ENCODE measurements at places on chromosomes 6 and 20.

DNA sequence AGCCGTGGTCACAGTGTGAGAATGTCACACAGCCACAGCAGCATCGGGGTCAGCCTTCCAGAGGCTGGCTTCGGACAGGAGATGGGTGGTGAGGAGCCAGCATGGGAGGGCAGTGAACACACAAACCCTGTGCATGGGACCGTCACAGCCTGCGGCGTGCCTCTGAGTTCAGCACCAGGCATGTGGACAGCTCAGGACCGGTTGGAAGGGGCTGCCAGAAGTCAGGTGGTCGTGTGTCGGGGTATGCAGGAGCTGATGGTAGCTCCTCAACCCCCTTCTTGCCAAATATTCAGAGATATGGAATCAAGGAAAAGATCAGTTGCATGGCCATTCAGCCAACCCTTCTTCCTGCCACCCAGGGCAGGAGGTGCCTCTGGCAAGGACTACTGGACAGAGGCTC is 28.2 kb downstream of the MYT1 start:
- DNase-seq, result no peak

- DNase-seq, result no peak
These were observed 7.1 kb upstream of the CAPN11 start for GRCh38 chr6:44151348-44152108.

DNA sequence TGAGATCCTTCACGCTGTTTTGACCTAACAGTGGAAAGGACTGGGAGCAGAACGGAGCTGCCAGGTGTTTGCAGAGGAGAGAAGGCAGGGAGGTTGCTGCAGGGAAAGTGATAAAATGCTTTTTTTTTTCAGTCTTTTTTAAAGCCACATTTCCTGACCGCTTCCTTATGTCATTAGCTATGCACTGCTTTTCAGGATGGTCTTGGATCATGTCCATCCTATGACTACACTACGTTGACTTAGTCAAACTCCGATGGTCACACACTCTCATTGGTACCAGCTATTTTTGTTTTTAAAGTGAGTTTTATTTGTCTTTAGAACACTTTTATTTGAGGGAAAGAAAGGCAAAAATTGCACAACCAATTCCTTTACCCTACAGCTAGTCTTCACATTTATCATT is 89.2 kb upstream of the EXOC2 start:
- DNase-seq, result no peak

- DNase-seq, result no peak
These were observed 506.9 kb downstream of the LMBRD1 start for GRCh38 chr6:69289689-69290495.

- DNase-seq, result no peak
These were observed 166.1 kb downstream of the HS3ST5 start for GRCh38 chr6:114176726-114177125.

- DNase-seq, result peak; percentile 25
These were observed 10.2 kb downstream of the RPRD1B start for GRCh38 chr20:38043512-38044300.

- no peak for DNase-seq
These were observed 2.4 kb upstream of the CST8 start for GRCh38 chr20:23488470-23488869.

- DNase-seq, result no peak
These were observed 5.9 kb upstream of the UNC93A start for GRCh38 chr6:167285077-167285770.

DNA sequence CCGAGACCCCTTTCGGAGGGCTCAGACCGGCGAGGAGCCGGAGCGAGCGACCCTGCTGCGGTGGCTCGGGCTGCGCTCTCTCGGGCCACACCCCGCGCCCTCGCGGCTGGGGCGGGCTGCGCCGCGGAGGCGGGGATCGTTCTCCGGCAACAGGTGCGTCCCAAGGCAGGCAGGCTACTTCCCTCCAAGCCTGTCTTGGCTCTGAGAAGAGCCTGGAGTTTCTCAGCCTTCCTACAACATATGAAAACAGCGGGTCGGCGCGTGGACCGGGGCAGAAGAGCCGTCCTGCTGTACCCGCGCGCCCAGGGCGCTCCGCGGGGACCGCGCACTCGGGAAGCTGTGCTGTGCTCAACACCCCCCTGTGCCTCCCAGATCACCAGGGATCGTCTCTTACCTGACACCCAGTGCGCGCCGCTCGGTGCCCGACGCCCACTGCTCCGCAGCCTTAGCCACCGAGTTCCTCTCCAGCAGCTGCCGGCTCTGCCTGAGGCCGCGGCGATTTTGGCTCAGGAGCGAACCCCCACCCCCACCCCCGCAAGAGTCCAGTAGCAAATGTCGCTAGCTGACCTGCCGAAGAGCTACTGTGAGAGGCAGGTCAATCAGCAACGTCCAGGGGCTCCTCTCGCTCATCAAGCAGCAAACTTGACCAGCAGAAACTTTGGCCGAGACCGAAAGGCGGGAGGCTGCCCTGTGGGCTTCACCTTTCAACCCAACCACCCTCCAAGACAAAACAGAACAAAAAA is 3.7 kb upstream of the OLIG3 start:
- no peak for DNase-seq

DNA sequence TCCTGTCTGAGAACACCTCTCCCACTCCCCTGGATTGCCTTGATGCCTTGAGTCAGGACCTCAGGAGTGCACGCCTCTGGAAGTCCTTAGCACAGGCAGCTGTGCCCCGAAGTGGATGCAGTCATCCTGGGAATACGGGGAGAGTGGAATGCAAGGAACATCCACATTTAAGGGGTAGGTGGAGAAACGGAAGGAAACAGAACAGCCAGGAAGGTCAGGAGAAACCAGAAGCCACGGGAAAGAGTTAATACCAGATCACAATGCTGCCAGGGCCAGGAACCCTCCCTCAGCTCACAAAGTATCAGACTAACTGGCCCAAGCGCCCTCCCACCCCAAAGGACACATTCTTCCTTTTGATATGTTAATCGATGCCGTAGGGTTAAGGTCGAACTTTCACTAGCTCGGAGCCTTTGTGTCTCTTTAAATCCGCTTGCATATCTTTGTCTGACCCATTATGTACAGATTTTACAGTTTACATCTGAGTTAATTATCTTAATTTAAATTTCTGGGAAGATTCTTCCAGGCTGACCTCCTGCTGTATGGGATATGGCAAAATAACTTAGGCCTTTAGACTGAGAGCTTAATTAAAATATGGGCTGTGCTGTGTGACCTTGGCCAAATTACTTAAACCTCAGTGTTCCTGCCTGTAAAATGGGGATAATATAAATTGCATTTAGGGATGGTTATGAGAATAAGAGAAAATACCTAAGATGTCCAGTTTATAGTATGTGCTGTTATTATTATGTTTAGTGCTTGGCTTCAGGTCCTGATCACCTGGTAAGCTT is 24.0 kb upstream of the CCND3 start:
- DNase-seq, result no peak

DNA sequence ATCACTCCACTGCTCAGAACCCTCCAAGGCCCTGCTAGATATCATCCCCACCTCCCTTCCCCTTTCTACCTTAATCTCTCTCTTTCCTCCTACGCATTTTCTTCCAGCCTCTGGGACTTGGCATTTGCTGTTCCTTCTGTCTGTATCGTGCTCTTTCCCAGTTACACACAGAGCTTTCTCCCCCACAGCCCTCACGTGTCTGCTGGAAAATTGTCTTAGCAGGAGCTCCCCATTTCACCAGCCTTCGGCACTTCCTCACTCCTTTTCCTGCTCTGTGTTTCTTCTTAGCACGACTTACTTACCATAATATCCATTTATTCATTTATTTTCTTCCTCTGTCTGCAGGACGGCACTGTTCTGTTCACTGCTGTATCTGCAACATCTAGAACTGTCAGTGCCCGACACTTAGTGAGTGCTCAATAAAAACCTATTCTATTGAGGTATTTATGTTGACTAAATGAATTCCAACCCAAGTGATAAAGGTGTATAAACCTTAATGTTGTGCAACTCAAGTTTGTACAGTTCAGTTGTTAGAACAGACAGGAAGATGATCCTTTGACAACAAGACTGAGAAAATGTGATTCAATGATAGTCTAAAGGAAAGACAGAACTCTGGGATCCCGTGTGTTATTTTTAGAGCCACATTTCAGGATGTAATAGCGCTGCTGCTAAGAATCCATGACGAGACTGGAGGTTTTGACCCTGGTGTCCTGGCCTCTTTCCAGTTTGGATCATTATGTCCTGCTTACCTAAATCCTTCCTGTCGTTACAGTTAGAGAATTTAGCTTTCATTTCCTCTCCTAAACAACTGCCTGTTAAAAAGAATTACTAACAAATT is 170.1 kb upstream of the LAMP5 start:
- DNase-seq, result peak; percentile 22

DNA sequence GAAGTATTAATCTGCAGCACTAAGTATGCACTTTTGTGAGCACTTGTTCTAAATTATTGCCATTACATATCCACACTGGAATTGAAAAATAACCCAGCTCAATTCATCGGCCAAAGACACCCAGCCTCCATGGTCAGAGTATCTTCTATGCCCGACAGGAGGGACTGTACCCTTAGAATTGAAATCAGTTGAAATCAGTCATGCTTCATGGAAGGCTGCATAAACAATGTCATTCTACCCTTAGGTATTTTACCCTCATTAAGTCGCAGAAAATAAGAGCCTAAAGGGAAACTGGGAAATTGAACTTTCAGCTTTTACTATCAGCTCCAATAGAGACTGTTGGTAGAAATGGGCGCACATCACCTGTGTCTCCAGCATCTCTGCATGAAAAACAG is 2.9 kb upstream of the RAMACL start:
- peak; percentile 8 for DNase-seq

DNA sequence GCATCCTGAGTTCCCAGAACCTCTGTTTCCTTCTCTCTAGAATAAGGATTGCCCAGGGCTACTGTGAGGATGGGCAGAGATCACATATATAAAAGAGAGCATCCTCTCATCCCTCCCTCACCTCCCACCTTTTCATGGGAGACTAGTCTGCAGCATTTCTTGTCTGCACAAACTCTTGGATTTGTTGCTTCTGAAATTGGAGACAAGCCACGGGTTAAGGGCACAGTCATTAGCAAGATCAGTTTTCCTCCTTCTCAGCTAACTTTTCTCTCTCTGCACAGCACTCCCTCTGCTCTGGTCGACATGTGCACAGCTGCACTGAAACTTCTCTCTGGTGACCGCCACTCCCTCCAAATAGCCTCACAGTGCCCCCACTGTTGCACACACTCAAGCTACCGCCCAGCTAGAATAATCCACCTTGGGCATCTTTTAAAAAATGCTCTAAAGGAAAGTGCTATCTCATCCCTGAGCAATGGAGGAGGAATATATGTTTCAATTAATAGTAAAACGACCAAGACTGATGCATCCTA is 50.9 kb upstream of the DUSP22 start:
- DNase-seq, result no peak

DNA sequence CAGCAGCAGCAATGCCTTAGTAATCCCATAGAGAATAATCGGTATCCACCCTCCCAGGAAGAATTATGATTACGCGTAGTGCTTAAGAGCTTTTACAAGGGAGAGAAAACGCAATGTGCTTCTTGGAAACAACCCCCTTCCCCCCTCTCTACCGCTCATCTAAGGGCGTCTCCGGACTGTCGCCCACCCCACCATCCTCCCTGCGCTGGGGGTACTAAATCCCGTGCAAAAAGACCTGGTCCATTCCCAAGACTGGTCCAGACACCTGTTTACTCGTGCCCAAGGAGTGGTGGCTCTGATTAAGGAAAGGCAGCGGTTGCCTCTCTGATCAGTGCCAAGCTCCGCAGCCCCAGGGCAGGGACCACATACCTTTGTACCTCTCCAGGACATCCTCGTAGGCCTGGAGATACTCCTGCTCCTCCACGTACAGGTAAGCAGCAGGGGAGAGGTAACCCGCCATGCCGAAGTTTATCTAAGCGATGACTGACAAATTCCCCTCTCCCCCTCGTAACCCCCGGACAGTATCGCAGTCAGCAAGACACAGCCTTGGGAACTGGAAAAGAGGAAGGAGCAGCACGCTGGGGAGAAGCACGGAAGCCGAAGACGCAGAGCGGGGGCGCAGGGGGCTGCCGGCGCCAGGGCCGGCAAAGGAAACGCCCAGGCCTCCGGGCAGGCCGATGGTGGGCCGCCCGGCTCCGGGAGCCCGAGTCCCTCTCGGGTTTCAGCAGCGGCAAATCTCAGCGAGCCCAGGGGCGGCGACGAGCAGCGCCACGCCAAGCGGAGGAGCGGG is 112.0 kb upstream of the BEND6 start:
- no peak for DNase-seq

- DNase-seq, result no peak
These were observed 47.5 kb upstream of the TSHZ2 start for GRCh38 chr20:52924411-52925271.

DNA sequence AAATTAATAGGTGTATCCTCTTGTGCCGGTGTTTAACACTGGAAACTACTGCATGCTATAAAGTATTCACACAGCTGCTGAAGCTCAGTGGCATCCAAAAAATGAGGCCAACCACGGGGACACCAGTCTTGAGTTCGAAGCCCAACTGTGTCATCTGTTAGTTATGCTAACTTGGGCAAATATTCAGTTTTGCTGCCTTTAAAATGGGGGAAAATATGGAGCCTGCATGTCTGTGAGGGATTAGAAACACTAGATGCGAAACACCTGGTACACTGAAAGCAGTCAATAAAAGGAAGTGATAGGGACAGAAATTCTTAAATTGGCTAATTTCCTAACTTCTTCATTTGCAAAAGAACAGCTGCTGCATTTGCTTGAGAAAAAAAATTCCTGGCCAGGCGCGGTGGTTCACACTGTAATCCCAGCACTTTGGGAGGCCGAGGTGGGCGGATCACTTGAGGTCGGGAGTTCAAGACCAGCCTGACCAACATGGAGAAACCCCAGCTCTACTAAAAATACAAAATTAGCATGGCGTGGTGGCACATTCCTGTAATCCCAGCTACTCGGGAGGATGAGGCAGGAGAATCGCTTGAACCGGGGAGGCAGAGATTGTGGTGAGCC is 36.6 kb upstream of the MLIP start:
- no peak for DNase-seq

DNA sequence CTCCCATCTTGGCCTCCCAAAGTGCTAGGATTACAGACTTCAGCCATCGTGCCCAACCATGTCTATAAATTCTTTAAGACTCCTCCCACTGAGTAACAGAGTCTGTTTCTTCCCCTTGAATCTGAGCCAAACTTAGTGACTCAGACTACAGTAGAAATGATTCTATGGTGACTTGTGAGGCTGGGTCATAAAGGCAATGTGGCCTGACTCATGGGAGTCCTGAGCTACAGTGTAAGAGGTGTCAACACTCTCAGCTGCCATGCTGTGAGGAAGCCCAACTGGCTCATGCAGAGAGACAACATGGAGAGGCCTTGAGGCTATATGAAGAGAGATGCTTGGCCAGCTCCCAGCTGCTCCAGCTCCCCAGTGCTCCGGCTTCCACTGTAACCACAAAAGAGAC is 5.2 kb upstream of the NRSN2 start:
- DNase-seq, result no peak

- no peak for DNase-seq
These were observed 157.7 kb downstream of the VEGFA start for GRCh38 chr6:43927532-43928210.

- DNase-seq, result no peak
These were observed 2.2 kb upstream of the CD2AP start for GRCh38 chr6:47475319-47475816.

GRCh38 chr6:4773181-4773580 is 3.0 kb upstream of the CDYL start:
- DNase-seq, result no peak

- peak; percentile 28 for DNase-seq
These were observed 645 bp downstream of the DDX39B start for GRCh38 chr6:31541059-31541657.

- DNase-seq, result no peak
These were observed 250.9 kb upstream of the PDE10A start for GRCh38 chr6:165913676-165914570.
